ENCODE measurements at places on chromosomes 12 and 14.

DNA sequence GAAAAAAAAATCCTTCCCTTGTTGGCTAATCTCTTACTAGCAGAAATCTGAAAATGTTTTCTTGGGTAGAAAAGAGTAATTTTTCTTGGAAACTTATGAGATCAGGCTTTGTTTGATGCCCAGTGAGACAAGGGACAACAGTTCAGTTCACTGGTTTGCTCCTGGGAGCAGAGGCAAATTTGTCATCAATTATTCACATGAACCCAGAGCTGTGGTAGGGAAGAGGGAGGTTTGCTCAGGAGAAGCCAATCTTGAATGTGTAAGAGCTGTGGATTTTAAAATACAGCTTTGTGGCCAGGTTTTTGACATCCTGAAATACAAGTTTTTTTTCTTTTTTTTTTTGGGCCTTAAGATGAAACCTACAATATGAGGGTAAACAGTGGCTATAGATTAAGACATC, 426.6 kb downstream of the ATP23 start:
- H3K36me3 ChIP-seq = no peaks in the 10 kb centered on the region
- no peak overlapping the region for H3K27ac ChIP-seq
- H3K4me1 ChIP-seq = no peaks in the 10 kb centered on the region

DNA sequence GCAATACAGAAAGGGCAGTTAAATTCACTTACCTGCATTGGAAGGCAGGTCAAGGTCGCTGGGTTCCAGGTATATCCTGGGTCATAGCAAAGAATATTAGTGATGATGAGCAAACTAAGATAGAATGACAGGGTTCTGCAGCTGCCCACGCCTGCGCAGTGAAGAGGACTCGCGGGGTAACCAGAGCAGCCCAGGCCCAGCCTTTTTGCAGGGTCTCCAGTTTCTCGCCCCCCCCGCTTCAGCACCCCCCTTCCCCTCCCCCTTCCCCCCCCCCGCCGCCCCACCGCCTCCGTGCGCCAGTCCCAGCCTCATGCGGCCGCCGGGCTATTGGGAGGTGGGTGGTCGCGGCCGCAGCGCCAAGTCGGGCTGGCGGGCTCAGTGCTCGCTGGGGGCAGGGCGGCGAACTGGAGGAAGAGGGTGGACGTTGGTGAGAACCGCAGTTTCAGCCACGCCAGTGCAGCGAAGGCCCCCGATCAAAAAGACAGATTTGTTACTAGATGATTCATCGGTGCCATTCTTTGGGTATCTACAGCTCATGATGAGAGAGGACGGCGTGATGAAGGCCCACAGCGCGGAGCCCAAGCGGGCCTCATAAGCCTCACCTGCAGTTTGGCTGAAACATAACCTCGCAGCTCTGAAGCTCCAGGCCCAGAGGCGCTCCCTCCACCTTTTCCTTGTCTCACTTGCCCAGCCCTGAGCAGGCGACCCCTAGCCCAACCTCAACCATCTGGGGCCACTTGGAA, 20.2 kb downstream of the SLC2A3 start:
- H3K27me3 ChIP-seq = no peaks in the 10 kb centered on the region
- peak overlapping the region; percentile 40 for H3K27ac ChIP-seq
- peaks cover 18% of the 10 kb centered on the region for H3K36me3 ChIP-seq
- no peak overlapping the region for H3K4me3 ChIP-seq

DNA sequence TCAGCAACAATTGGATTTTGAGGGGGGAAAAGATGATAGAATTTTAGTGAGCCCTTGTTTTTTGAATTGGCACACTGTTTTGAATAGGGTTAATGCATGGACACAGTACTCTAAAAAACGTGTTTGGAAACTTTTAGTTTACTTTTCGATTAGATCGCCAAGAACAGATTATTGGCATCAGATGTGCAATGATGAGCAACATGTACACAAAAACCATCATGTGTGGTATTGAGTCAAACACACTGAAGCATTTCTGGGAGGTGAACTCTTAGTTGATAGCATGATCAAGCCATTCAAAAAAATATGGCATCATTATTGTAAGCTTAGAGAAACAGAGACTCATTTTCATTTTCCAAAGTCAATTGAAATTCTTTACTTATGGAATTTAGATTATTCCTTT, 329.2 kb downstream of the ADAMTS20 start:
- no peaks in the 10 kb centered on the region for H3K27me3 ChIP-seq
- no peaks in the 10 kb centered on the region for H3K36me3 ChIP-seq
- no peak for DNase-seq
- H3K27ac ChIP-seq = no peak overlapping the region
- no peak overlapping the region for H3K4me3 ChIP-seq
- H3K4me1 ChIP-seq = no peaks in the 10 kb centered on the region

DNA sequence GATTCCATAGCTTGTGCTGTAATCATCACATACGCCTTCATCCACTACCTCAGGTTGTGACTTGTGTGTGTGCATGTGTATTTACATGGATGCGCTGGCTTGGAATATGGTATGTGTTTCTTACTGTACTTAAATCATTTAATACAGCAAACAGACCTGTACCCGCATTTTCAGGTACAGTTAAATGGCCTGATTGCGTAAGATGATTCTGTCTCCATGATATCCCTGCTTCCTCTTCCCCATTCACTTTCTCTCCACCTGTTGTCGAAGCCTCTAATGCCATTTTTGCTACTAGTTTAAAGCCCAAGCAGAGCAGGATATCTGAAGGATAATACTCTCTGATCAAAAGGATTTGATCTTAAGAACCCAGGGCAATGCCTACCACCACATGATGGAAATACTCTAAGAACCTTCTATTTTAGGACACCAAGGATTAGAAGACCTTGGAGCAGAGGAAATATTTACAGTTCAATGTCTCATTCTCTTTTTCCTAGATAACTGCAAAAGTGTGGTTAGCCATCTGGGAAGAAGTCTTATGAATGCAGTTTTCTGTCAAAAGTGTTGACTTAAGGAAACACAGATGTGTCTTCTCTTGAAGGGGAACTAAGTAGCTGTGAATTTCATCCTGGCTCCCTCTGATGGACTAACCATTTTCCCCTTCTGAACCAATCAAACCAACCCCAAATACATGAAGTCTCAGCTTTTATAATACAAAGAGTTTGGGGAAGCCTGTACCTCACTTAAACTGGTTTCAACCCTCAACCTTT, 78.7 kb downstream of the HELB start:
- no peaks in the 10 kb centered on the region for H3K27me3 ChIP-seq
- no peaks in the 10 kb centered on the region for H3K36me3 ChIP-seq
- no peak overlapping the region for H3K4me3 ChIP-seq
- H3K27ac ChIP-seq = no peak overlapping the region
- no peak for DNase-seq
- no peaks in the 10 kb centered on the region for H3K4me1 ChIP-seq

- no peaks in the 10 kb centered on the region for H3K36me3 ChIP-seq
- H3K4me1 ChIP-seq = no peaks in the 10 kb centered on the region
- H3K4me3 ChIP-seq = no peak overlapping the region
- DNase-seq = no peak
Measured at GRCh38 chr12:27577688-27578087, 53.7 kb downstream of the PPFIBP1 start.

- peak overlapping the region; percentile 69 for H3K4me3 ChIP-seq
- DNase-seq = peak; percentile 73
- H3K36me3 ChIP-seq = no peaks in the 10 kb centered on the region
- peaks cover 52% of the 10 kb centered on the region for H3K4me1 ChIP-seq
Measured at GRCh38 chr12:27975222-27976136, 2.9 kb upstream of the PTHLH start.

- no peak overlapping the region for H3K4me3 ChIP-seq
- H3K4me1 ChIP-seq = no peaks in the 10 kb centered on the region
- H3K27ac ChIP-seq = no peak overlapping the region
- H3K27me3 ChIP-seq = no peaks in the 10 kb centered on the region
- DNase-seq = no peak
- no peaks in the 10 kb centered on the region for H3K36me3 ChIP-seq
Measured at GRCh38 chr14:53549956-53550355, 396.8 kb upstream of the DDHD1 start.

- no peak for DNase-seq
- H3K36me3 ChIP-seq = no peaks in the 10 kb centered on the region
- H3K27ac ChIP-seq = no peak overlapping the region
- H3K4me1 ChIP-seq = peaks cover 6% of the 10 kb centered on the region
- no peak overlapping the region for H3K4me3 ChIP-seq
- H3K27me3 ChIP-seq = no peaks in the 10 kb centered on the region
Measured at GRCh38 chr14:92737206-92737605, 11.2 kb downstream of the LGMN start.

GRCh38 chr12:106976668-106977067, 10.3 kb downstream of the MTERF2 start:
- no peaks in the 10 kb centered on the region for H3K4me1 ChIP-seq
- H3K27ac ChIP-seq = no peak overlapping the region
- H3K27me3 ChIP-seq = no peaks in the 10 kb centered on the region
- no peak for DNase-seq
- H3K4me3 ChIP-seq = no peak overlapping the region

- no peaks in the 10 kb centered on the region for H3K36me3 ChIP-seq
- peak overlapping the region; percentile 72 for H3K27ac ChIP-seq
- H3K4me1 ChIP-seq = peaks cover 55% of the 10 kb centered on the region
- H3K27me3 ChIP-seq = no peaks in the 10 kb centered on the region
- no peak overlapping the region for H3K4me3 ChIP-seq
Measured at GRCh38 chr14:54674046-54674741, 107.3 kb downstream of the SAMD4A start.

GRCh38 chr14:90446405-90446804, 49.6 kb downstream of the CALM1 start:
- DNase-seq = no peak
- H3K4me3 ChIP-seq = no peak overlapping the region
- H3K27ac ChIP-seq = no peak overlapping the region
- H3K27me3 ChIP-seq = no peaks in the 10 kb centered on the region

DNA sequence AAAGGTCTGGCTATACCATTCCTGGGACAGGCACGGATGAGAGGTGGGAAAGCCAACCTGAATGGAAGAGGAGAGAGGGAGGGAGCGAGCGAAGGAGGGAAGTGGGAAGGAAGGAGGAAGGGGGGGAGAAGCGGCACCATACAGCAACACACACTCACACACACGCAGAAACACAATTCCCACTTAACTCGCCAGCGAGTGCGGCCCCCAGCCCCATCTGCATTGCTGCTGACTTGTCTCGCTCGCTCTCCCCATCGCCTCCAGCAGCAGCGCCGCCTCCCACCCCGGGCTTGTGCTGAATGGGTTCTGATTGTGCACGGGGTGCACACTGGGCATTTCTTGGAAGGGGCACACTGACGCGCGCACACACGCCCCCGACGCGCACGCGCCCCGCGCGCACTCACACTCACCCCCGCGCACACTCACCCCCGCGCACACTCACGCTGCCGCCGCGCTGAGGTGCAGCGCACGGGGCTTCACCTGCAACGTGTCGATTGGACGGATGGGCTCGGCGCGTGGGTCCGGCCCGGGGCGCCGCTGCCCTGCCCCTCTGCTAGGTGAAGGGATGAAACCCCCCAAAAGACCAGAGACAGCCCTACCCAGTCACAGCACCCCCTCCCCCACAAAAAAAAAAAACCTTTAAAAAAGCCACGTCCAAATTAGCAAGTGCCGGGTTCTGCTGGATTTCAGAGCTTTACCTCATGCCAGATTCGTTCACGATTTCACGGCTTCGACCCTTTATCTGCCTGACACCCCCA, 685 bp downstream of the GRIN2B start:
- peak overlapping the region; percentile 96 for H3K4me3 ChIP-seq
- H3K27ac ChIP-seq = no peak overlapping the region
- no peaks in the 10 kb centered on the region for H3K36me3 ChIP-seq
- peaks cover 50% of the 10 kb centered on the region for H3K27me3 ChIP-seq
- peak; percentile 60 for DNase-seq
- H3K4me1 ChIP-seq = peaks cover 8% of the 10 kb centered on the region

GRCh38 chr14:96799489-96800054, 2.4 kb downstream of the VRK1 start:
- peaks cover 15% of the 10 kb centered on the region for H3K4me1 ChIP-seq
- H3K27me3 ChIP-seq = no peaks in the 10 kb centered on the region
- H3K36me3 ChIP-seq = no peaks in the 10 kb centered on the region
- no peak for DNase-seq
- H3K4me3 ChIP-seq = no peak overlapping the region
- H3K27ac ChIP-seq = no peak overlapping the region

GRCh38 chr14:58822856-58823255, 185.1 kb downstream of the DACT1 start:
- H3K36me3 ChIP-seq = no peaks in the 10 kb centered on the region
- DNase-seq = no peak
- H3K4me3 ChIP-seq = no peak overlapping the region
- H3K27me3 ChIP-seq = no peaks in the 10 kb centered on the region
- H3K27ac ChIP-seq = no peak overlapping the region
- no peaks in the 10 kb centered on the region for H3K4me1 ChIP-seq

- no peaks in the 10 kb centered on the region for H3K27me3 ChIP-seq
- H3K4me3 ChIP-seq = no peak overlapping the region
- peak; percentile 83 for DNase-seq
- H3K27ac ChIP-seq = no peak overlapping the region
- no peaks in the 10 kb centered on the region for H3K36me3 ChIP-seq
- H3K4me1 ChIP-seq = no peaks in the 10 kb centered on the region
Measured at GRCh38 chr12:108063192-108063591, 65.9 kb upstream of the WSCD2 start.

DNA sequence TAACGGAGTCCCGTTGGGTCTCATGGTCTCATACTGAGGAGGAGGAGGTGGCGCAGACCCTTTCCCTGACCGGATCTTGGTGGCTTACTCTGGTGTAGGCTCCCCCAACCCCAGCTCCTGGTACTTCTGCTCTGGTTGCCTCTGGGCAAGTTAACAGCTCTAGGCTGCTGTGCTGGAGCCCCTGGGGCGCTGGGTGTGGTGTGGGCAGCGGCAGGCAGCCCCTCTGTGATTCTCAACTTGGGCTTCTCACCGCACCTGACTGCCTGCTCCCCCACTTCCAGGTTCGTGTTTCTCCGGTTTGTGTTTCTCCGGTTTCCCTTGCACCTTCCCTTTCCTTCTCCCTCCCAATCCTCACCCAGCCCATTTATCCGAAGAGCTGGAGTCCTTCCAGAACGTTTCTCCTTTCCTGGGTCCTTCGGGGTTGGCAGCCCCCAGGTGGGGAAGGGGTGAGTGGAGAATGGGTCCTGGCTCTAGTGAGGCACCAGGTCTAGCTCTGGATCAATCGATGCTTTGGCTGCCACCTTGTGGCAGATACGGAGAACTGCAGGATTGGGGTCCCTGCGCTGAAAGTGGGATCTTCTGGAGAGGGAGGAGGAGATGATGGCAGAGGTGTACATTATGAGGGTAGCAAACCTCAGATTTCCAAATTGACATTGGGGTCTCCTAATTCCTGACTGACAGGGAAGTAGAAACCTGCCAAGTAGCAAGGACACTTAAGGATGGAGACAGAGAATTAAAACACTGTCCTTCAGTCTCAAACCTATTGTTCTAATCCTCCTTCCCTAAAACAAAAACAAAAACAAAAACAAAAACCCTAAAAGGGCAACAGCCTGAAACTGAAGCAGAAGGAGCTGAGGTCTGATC, 8.3 kb downstream of the CISTR start:
- H3K27me3 ChIP-seq = peaks cover 97% of the 10 kb centered on the region
- H3K4me3 ChIP-seq = peak overlapping the region; percentile 48
- H3K27ac ChIP-seq = no peak overlapping the region

GRCh38 chr12:99619389-99620158, 28.0 kb upstream of the GARIN6 start:
- peak; percentile 82 for DNase-seq
- no peaks in the 10 kb centered on the region for H3K36me3 ChIP-seq
- H3K27ac ChIP-seq = no peak overlapping the region
- H3K27me3 ChIP-seq = no peaks in the 10 kb centered on the region
- H3K4me1 ChIP-seq = peaks cover 4% of the 10 kb centered on the region
- H3K4me3 ChIP-seq = no peak overlapping the region

Data from GM23338 (cell line).